ENCODE measurements at places on chromosomes 4 and X.

GRCh38 chr4:41598580-41598979 lies 60.6 kb downstream of the LIMCH1 start:
- no peak for DNase-seq

DNA sequence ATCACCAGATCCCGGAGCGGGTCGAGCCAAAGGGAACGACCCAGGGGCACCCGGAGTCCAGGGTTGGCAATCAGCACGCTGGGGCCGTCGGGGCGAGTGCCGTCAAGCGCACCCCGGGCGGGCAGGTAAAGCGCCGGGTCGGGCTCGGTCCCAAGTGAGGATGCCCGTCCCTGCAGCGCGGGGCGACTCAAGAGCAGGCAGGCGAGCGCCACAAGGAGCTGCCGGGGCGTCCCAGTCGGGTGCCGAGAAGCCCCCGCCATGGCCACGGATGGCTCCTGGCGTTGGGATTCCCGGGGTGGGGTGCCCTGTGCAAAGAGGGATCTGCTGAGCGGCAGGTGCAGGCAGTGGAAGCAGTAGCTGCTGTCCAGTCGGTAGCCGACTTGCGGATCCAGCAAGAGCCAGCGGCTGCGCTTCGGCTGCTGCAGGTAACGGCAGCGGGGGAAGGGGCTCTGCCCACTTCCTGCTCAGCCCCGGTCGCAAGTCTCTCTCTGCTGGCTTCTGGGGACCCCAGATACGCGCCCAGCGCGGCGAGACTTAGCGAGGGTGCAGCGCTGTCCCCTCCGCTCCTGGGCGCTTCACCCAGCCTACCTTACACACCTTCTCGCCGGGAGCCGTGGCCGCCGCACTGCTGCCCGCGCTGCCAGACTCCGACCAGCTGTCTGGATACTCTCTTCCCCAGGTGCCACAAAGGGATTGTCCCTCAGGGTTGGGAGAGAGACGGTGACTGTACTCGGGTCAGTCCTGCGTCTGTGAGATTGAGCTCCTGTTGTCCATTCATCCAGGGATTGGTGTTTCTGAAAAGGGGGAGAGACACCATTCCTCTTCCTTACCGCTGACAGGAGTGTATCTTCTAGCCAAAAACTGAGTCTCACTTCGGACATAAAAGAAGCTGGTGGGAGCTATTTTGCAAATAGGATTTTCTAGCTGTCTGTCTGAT lies at the start of gene FREM3:
Gene FREM3, minus strand, starts transcription at position 260 of the 937 bp plus-strand sequence. Its CDS starts 0 bp downstream, at position 260.
- peak; percentile 32 for DNase-seq

DNA sequence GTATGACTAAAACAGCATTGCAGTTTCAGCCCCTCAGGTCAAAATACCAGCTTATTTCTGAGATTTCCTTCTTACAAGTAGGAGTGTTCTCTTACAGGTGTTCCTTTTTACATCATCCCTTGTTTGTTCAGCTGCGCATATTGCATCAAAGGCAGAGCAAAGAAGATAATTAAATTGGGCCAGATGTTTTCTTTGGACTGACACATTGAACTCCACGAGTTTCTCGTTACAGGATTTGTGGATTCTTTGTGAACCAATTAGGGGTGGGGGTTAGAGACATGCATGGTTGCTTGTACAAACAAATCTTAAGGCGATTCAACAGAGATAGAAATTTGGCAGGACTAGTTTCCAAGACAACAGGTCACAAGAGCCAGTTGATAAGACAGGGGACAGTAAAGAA lies 95.7 kb downstream of the SPANXN4 start:
- no peak for DNase-seq

GRCh38 chr4:89204624-89205023 lies 93.3 kb downstream of the TIGD2 start:
- no peak for DNase-seq

DNA sequence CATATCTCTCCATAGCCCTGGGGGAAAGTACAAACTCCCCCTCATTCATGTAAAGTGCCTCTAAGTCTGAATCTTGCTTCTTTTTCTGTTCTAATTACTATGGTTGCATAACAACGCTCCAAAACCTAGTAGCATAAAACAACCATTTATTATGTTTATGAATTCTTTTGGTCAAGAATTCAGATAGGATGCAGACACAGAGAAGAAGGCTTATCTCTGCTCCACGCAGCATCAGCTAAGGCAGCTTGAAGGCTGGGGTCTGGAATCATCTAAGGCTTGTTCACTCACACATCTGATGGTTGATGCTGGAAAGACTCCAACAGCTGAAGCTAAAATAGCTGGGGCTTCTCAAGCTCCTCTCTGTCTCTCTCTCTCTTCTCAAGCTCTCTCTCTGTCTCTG lies 564.5 kb downstream of the ZNF674 start:
- no peak for DNase-seq

- peak; percentile 33 for DNase-seq
Measured at GRCh38 chrX:64894454-64895038, 81.7 kb downstream of the ZC4H2 start.

DNA sequence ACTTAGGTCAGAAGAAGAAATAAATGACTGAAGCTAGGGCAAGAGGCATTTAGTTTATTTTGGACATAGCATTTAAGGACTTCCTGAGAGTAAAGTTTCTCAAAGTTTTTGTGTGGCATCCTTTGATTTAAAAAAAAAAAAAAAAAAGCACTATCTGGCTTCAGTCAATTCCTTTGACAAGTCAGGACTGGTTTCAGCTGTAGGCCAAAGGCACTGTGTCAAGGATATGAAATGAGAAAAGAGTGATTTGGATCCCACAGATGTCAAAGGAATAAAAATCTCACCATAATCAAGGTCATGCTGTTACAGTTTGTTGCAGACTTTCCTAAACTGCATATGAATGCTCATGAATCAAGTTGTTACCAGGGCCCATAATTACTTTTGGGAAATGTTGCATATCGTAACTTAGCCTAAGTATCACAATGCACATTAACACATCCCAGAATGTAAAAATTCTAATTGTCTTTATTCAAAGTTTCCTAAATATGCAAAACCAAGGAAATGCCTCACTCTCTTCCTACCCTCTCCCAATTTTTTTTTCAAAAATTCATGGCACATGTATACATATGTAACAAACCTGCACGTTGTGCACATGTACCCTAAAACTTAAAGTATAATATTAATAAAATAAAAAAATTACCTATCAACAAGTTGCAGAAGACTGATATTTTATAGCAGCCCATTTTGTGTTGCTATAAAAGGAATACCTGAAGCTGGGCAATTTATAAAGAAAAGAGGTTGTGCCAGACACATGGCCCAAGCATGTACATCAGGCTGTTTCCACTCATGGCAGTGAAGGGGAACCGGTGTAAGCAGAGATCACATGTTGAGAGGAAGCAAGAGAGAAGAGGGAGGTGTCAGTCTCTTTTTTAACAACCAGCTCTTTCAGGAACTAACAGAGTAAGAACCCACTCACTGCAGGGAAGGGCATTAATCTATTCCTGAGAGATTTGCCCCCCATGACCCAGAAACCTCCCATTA lies 33.7 kb upstream of the ADAMTS3 start:
- no peak for DNase-seq

- DNase-seq: no peak
Measured at GRCh38 chrX:49972328-49972860, 50.0 kb downstream of the CLCN5 start.

DNA sequence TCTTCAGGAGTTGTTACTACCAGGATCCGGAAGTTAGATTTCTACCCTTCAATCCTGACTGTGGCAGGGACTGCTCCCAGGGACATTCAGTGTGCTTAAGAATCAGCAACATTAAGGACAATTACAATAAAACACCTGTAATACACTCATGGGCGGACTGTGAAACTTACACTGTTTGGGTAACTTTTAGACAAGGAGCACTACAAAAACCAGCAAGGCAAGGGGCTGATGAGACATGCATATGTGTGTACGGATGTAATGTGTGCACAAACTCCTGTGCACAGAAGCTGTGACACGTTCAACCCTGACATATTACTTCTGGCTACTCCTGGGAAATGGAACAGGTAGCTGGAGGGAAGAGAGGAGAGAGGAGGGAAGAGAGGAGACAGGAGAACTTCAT lies 75.8 kb downstream of the FAT1 start:
- DNase-seq: no peak

DNA sequence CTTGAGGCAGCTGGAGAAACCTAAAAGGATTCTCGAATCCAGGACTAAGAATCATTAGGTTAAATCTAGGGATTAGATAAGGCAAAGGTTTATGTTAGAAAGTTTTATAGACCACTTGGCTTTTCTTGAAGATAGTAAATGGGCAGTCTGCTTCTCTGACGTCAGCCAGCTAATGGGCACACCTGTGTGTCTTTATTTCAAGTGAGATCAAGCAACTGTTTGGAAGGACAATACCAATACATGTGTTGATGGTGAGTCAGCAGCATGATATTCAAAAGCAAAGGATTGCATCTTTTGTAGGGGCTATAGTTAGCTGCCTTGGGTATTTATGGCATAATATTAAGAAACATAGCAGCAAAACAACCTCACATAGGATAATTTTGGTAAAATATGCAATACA lies 46.5 kb upstream of the GRPR start:
- no peak for DNase-seq

DNA sequence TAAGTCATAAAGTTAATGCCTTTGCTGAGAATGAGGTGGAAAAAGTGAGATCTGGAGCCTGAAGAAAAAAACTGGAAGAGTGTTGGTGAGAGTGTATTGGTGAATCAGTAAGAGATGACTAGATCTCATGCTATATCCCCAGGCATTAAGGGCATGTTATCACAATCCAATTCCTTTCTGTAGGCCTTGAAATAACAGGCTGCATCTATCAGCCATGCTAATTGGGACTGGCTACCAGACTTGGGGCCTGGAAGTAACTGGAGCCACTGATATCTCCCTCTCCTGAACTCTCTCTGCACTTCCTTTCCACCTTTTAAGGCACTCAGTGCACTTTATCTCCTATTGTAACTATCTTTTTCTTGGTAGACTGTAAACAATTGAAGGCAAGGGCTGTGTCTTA lies 88.8 kb upstream of the HPRT1 start:
- DNase-seq: no peak

GRCh38 chr4:140637836-140638235 lies 69.1 kb upstream of the UCP1 start:
- DNase-seq: no peak

DNA sequence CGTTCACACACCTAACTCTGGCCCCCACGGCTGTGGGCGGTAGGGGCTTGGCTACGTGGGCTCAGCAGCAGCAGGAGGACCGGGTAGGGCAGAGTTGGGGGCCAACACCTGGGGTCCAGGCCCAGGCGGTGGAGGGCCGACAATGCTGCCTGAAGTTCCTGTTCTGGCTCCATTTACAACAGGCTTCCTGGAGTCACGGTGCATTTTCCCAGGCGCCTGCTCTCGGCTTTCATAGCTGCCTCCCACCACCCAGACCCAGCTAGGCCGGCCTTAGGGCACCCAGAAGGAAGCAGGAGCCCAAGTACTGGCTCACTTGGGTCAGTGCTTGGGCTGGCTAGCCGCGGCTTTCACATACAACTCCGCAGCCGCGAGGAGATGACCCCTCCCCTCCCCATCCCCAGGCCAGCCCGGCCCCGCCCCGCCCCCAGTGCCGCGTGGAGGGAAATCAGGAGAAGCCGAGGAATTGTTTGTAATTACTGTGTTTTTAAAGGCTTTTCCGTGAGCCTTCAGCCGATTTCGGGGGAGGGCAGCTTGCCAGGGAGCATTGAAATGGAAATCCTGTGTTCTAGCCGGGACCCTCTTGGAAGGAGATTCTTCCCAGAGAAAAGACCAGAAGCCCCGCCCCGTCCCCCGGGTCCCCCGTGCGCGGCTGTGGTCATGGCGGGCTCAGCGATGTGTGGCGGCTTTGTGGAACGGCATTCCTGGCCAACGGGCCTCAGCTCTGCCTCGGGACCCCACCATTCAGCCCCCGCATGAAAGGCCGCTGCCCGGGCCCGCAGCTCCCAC lies 28.5 kb downstream of the PJA1 start:
- no peak for DNase-seq

GRCh38 chr4:76087007-76087769 lies 12.7 kb downstream of the ART3 start:
- DNase-seq: no peak

GRCh38 chrX:18490806-18491555 lies 65.6 kb downstream of the CDKL5 start:
- no peak for DNase-seq

- no peak for DNase-seq
Measured at GRCh38 chr4:145563293-145563985, 55.7 kb upstream of the MMAA start.

DNA sequence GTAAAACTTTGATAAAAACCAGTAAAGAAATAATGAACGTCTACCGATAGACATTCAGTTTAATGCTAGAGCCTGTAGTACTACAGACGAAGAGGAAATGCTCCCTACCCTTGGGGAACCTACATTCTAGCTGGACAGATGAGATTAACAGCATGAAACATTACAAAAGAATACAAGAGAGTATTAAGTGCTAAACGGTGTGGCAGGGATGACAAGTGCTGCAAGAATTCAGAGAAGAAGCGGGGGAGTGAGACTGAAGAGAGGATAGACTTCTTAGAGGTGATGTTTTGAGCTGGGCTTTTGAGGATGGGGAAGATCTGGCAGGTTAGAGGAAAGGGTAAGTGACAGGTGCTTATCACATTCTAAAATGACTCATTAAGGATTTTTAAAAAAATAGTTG lies 52.6 kb upstream of the ESX1 start:
- no peak for DNase-seq

DNA sequence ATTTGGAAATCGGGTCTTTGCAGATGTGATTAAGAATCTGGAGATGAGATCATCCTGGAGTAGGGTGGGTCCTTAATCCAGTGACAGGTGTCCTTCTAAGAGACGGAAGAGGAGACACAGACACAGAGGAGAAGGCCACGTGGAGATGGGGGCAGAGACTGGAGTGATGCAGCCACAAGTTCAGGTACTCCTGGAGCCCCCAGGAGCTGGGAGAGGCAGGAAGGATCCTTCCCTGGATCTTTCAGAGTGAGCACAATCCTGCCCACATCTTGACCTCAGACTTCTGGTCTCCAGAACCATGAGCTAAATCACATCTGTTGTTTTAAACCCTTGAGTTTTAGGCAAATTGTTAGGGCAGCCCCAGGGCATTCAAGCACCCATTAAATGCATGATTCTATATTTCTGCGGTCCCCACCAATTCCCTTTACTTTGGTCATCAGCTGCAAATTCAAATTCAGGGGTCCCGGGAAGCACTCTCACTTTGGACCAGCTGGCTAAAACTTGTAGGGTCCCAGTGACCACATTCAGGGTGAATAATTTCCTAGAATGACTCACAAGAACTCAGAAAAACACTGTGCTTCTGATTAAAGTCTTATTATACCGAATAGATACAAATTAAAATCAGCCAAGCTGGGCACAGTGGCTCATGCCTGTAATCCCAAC lies 12.8 kb upstream of the AKAP17A start:
- no peak for DNase-seq

DNA sequence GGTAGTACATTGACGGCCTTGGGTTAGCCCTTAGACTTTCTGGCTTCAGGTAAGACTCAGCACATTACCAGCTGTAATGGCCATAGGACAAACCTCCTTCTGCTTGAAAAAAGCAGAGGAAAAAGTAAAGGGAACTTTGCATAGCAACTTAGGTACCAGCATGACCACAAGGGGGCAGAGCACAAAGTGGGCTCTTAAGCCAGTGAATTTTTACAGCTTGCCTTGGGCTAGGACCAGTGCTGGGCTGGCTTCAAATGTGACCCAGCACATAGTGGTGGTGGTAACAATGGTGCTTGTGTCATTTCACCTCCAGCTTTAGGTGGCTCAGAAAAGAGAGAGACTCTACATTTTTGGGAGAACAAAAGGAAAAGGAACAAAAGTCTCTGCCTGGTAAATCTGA lies 66.1 kb downstream of the KLHL4 start:
- no peak for DNase-seq

GRCh38 chr4:21002286-21002685 lies 302.0 kb downstream of the PACRGL start:
- no peak for DNase-seq

GRCh38 chr4:7761720-7762119 lies 177.9 kb downstream of the AFAP1 start:
- DNase-seq: no peak

GRCh38 chr4:110183643-110184042 lies 14.8 kb downstream of the ELOVL6 start:
- no peak for DNase-seq
